CD4-positive, alpha-beta T cell treated with Interleukin-2 at 100 ng/mL for 4 hours (primary cell): ENCODE measurements at places on chromosomes 3 and 15.

DNA sequence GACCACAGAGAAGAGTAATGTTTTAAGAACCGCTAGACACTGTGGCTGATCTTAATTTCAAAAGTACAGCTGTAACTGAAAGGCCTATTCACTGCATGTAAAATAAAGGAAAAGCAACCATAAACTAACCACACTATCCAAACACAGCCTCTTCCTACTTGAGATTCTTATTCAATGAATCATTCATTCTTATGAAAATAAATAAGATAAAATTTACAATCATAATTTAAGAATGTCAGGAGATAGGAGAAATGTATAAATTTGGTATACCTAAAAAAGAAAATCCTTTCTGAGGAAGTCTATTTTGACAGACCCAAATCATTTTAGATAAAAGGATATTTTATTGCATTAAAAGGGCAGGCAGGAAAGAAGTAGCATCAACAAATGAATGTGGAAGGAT is 533.5 kb upstream of the ZNF385D start:
- DNase-seq: no peak

DNA sequence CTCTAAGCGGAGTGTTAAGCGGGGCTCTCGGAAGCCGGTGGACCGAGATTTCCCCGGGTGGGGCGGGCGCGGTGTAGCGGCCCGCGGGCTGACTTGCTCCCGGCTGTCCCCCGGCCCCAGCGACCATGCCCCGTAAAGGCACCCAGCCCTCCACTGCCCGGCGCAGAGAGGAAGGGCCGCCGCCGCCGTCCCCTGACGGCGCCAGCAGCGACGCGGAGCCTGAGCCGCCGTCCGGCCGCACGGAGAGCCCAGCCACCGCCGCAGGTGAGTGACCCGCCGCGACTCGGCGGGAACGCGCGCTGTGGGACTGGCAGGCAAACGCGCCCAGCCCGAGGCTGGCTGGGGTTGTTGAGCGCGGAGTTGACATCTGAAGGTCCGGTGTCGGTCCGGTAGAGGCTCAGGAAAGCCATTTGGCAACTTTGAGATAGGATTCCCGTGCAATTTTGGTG is 1.3 kb downstream of the SMC4 start:
- DNase-seq: no peak

- no peak for DNase-seq
These were observed 55.8 kb upstream of the IGF2BP2 start for GRCh38 chr3:185880600-185880999.

DNA sequence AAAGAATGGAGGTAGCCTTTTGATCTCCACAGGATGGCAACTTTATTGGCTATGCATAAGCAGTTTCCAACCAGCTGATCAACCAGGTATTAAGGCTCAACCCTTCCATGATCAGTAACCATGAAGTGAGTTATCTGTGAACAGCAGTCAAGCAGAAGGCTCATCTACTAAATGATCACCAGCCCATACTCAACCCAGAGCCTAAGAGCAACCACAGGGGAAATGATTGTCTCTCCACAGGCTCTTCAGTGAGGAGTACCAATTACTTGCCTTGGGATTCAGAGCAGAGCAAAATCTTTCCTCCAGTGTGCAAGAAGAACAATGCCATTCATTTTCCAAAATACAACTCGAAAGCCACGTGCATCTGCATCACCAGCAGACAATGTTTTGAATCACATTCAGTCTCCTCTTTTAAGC is 754.8 kb downstream of the ROBO1 start:
- DNase-seq: no peak

- DNase-seq: no peak
These were observed 23.4 kb upstream of the ARL14 start for GRCh38 chr3:160653512-160653911.
